ENCODE measurements at places on chromosomes 16 and 17.

GRCh38 chr17:83176623-83177583 is 97.5 kb downstream of the METRNL start:
- DNase-seq: no peak

DNA sequence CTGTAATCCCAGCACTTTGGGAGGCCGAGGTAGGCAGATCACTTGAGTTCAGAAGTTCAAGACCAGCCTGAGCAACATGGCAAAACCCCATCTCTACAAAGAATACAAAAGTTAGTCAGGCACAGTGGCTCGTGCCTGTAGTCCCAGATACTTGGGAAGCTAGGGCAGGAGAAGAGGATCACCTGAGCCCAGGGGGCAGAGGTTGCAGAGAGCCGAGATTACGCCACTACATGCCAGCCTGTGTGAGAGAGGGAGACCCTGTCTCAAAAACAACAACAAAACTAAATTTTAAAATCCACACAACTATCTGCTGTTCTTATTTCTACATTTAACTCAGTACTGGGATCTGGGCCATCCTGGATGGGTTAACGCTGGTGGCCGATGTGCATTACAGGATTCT is 41.2 kb upstream of the ARL6IP1 start:
- no peak for DNase-seq

GRCh38 chr17:82361885-82362633 is 3.0 kb downstream of the TEX19 start:
- DNase-seq: no peak

DNA sequence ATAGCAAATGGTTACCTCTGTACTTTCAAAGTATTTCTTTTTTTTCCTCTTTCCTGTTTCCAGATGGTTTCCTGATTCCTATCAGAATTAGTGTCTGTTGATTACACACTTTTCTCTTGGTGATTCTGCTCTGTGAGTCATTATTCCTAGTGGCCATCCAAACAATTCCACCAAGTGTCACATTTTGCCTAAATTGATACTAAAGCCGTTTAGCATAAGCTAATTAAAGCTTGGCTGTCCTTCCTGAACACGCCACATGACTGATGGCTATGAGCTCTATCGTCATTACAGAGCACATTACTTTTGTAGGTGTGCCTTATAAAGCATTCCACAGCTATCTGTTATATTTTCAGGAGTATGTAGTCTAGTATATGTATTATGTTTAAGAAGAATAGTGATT is 671.2 kb downstream of the CDH8 start:
- DNase-seq: no peak

DNA sequence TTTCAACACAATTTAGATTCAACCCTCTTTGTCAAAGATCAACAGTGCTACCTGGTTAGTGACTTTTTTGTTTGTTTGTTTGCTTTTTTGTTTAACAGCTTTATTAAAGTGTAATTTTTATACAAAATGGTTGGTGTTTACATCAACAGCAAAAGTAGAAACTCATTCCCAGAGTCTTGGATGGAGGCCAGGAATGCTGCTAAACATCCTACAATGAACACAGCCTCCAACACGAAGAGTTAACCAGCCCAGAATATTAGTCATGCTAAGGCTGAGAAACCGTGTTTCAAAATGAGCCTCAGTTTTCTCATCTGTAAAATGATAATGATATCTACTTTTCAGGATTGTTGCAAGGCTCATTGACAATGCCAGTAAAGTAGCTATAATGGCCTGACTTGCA is 211.0 kb upstream of the MAF start:
- no peak for DNase-seq

GRCh38 chr17:75876938-75877751 is 1.2 kb downstream of the TRIM47 start:
- peak; percentile 50 for DNase-seq

GRCh38 chr16:65876056-65876408 is 490.5 kb upstream of the CDH5 start:
- no peak for DNase-seq

DNA sequence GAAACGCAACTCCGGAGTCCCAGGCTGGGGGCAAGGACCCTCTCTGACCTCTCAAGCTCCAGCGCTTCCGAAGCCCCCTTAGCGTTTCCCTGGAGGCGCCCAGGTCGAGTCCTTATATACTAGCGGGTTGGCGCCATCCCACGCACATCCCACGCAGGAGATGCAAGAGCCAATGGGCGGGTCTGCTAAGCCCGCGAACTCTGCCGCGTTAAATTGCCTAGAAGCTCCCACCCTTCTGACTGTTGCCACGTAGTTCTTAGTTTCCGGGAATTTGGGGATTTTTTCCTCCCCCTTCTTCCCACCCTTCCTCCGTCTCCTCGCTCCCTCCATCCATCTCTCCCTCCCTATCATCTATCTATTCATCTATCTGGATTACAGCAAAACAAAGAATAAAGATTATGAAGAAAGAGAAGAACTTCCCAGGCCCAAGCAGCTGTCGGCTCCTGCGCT is at the start of gene SLFN11:
Gene SLFN11, minus strand, starts transcription at position 88 of the 450 bp plus-strand sequence. CDS start 9,814 bp downstream, outside the sequence.
- peak; percentile 79 for DNase-seq

- DNase-seq: no peak
Observed at GRCh38 chr16:11066261-11066870, 122.0 kb downstream of the CLEC16A start.

- no peak for DNase-seq
Observed at GRCh38 chr17:80259457-80260068, 1.1 kb upstream of the RNF213 start.

- no peak for DNase-seq
Observed at GRCh38 chr17:75548813-75549212, 23.3 kb downstream of the LLGL2 start.

- DNase-seq: no peak
Observed at GRCh38 chr17:73693071-73693470, 48.8 kb upstream of the SDK2 start.

- DNase-seq: no peak
Observed at GRCh38 chr16:9695152-9695551, 487.1 kb downstream of the GRIN2A start.

- no peak for DNase-seq
Observed at GRCh38 chr16:75000481-75001081, 1.8 kb downstream of the ZNRF1 start.

DNA sequence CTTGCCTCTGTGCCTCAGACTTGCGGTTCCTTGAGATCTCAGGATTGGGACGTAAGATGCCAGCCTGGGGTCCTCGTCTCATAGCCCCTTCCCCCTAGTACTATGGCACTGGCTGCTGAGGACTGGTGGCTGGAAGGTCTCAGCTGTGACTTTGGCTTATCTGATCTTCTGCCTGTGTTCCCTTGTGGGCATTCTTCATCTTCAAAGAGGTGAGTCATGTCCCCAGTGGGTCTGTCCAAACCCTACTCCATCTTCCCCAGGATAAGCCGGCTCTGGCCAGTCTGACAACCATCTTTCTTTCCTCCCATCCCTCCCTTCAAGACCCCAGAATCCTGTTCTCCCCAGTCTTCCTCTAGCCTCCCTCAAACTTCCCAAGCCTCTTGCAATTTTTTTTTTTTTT is 3.6 kb downstream of the CD19 start:
- DNase-seq: no peak

DNA sequence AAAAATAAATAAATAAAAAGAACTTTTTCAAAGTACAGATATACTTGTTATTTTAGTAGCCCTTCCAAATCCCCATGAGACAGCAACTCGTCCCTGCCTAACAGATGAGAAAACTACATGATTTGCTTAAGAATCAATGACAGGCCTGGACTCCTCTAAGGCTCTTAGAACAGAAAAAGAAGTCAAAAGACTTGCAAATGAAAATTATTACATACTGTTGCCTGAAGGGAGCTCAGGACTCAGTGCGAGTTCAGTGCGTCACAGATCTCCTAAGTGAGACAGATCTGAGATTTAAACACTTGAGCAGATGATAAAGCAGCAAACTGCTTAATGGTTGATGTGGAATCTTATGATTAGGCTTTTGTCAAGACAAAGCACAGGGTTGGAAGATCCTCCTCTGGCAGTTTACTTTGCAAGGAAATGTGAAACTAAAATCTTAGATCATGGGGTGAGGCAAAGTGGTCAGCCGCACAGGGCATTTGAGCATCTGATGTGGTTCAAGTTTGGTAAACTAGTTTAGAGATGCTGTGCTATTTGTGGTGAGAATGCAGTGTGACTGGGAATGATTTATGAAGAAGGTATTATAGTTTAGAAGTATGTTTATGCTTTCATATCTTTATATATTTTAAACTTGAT is 138.1 kb downstream of the TRIM37 start:
- DNase-seq: no peak

DNA sequence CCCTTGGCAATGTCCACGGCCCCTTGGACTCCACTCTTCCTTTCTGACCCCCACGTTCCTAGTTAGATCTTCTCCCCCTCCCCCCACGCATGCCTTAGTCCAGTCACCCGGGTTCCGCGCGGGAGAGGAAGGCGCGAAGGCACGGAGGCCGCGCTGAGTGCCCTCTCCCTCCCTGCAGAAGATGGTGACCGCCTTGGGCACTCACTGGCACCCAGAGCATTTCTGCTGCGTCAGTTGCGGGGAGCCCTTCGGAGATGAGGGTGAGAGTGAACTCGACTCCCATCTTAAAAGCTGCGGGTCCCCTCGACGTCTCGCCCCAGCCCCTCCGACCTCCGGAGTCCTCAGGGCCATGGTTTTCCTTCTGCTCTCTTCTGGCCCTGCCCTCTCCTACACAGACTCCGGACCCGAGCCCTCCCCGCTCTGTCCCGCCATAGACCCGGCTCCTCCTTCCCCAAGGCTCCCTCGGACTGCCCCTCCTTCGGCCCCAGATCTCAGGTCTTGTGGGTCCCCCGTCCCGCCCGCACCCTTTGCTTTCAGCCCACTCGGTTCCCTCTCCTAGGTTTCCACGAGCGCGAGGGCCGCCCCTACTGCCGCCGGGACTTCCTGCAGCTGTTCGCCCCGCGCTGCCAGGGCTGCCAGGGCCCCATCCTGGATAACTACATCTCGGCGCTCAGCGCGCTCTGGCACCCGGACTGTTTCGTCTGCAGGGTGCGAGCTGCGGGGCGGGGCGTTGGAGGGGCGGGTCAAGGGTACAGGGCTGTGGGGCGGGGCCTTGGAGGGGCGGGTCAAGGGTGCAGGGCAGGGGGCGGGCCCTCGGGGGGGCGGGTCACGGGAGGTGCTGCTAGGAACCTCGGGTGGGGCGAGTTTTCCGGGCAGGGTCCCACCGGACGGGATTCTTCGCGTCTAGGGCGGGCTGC is 4.6 kb downstream of the TGFB1I1 start:
- no peak for DNase-seq

DNA sequence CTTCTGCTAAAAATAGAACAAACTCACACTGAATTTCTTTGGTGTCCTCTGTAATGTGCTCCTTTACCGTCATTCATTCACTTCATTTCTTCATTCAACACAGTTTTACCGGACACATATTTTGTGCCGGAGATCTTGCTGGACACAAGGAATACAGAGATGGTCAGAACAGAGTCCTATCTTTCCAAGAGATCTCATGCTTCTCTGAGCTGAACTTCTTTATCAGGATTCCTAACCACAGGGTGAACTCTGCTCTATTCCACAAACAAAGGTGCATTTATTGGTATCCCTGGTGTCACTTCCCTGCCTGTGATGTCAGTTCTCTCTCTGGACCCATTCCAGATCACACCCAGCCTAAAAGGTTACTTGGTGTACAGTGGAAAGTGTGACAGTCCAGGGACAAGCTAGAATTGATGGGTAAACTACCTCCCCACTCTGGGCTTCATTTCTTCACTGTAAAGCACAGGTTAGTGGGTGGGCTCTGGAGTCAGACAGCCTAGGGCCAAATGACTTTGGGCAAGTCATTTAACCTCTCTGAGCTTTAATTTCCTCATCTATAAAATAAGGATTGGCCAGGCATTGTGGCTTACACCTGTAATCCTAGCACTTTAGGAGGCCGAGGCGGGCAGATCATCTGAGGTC is 4.2 kb downstream of the IFI35 start:
- no peak for DNase-seq

GRCh38 chr16:71584543-71585317 is 7.8 kb upstream of the TAT start:
- no peak for DNase-seq

- no peak for DNase-seq
Observed at GRCh38 chr16:397736-398332, 835 bp downstream of the NME4 start.

DNA sequence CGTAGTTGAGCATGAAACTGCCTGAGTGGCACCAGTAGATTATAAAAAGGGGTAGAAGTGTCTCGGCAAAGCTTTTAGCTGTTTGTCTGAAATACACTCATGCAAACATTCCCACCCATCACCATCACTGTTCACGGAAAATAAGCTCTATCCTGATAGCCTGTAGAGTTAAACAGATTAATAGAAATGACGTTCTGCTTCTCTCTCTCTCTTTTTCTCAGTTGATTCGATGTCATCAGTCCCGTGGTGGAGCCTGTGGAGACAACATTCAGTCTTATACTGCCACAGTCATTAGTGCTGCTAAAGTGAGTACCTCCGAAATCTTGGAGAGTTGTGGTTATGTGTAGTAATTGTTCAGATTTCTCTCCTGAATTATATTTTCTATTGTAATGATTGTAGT is 224.7 kb downstream of the BCAS3 start:
- DNase-seq: no peak

GRCh38 chr17:39643271-39643670 is 6.3 kb downstream of the STARD3 start:
- DNase-seq: no peak

DNA sequence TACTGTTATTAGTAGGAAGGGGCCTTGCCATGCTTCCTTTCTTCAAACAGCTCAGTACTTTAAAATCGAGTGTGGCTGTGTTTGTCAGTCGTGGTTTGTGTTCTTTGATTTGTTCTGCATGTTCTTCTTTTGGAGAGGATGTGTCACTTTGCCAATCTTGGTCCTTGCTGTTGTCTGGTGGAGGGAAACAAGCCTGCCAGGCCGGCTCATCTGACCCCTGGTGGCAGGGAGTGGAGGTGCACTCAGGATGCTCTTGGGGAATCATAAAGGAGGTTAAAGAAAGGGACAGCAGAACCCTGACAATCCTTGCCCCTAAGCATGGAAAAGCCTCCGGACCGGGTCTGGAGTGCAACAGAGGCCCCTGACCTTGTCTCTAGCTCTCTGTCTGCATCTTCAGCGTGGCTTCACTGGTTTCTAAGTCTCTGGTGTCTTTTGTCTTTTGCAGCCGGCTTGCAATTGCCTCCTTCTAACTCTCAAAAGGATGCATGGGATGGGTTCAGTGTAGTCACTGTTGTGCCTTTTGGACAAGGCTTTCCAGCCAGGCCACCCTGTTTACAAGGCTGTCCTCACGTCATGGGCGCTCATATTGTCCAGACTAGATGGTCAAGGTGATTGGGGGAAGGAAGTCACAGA is 135.8 kb downstream of the WWOX start:
- DNase-seq: peak; percentile 9

- no peak for DNase-seq
Observed at GRCh38 chr17:14092808-14093207, 23.5 kb downstream of the COX10 start.

GRCh38 chr16:19210968-19211367 is 42.9 kb downstream of the SYT17 start:
- no peak for DNase-seq

GRCh38 chr17:75250009-75250471 is 11.4 kb downstream of the GGA3 start:
- DNase-seq: no peak
